ENCODE measurements at places on chromosomes 7 and 10.

DNA sequence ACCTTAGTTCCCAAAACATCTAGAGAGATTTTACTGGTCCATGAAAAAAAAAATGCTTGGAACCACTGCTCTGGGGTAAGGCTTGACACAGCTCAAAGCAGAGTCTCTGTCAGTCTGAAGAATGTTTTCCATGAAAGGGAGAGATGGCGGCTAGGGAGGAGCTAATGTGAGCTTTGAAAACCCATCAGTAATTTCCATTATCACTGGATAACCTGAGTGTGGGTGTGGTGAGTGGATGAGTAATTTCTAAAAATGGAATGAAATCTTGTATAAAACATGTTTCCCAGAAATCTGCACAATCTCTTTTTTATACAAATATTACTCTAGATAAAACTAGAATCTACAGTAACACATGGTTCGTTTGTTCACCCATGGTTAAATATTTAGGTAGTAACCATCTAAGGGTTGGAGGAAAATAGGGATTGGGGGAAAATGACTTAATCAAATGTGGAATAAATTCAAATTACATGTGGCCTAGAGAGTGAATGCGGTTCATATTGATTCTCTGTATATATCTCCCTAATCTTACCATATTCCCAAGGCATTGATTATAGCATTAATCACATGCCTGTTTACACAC, 289.4 kb downstream of the RNLS start:
- DNase-seq: no peak

DNA sequence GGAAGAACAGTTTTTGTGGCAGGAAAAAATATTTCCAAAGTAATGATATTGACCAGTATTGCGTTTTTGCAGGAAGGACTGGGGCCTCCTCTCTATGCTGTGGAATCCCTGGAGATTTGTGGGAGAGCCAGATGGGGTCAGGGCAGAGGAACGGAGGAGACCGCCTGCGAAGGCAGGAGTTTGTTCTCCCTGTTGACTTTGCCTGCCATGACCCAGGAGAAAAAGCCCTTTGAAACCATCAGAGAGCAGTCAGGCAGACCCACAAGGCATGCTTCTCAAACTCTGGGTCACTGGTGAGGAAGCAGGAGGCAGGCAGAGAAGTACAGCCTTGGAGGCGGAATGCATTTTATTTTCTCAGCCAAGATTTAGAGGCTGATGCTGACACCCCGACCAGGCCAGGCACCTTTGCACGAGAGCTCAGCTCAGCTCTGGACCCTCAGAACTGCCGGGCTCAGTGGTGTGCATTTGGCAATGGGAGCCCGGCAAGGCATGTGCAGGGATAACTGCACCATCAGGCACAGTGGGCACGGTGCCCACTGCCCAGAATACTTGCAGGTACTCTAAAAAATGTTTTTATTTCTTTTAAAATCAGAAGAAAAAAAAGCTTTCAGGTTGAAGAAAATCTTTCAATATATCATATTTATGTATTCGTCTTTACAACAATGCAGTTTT, 410.4 kb downstream of the RPS24 start:
- no peak for DNase-seq

DNA sequence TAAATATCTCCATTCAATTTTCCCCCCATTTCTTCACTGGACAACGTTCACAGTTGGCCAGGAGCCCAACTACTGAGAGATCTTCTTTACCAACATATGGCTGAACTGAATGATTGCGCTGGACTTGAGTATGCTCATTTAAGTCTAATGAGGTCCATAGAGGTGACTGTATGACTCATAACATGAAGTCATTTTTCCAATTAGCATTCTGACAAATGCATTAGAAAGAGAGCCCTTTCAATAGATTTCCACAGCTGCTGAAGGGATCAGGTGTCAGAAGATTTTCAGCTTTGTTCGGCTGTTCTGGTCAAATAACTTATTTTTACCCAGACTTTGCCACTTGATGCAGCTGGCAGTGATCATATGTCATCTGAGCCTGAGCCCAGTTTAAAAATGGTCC, 438.0 kb downstream of the ETV1 start:
- no peak for DNase-seq

GRCh38 chr10:90378524-90379076, 479.2 kb downstream of the HTR7 start:
- no peak for DNase-seq

GRCh38 chr7:7166318-7166717, 16.0 kb upstream of the C1GALT1 start:
- DNase-seq: no peak

DNA sequence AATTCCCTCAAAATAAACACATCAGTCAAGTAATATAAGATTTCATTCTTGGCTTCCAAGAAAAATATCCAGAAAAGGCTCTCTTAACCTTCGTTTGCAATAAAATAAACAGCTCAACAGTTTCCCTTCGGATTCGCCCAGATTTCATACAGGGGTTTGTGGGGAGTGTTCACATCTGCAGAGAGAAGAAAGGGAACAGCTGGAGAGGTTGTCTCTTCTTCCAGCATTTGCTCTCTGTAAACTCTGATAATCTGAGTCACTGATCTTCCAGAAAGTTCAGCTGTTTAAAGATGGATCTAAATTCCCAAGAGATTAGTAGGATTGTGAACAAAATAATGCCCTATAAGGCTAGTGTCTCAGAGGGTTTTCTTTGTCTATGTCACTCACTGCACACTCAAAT, 277.9 kb downstream of the HPSE2 start:
- DNase-seq: peak; percentile 79

- peak; percentile 47 for DNase-seq
These were observed 22.0 kb downstream of the CRPPA start for GRCh38 chr7:16399265-16399831.

- no peak for DNase-seq
These were observed 68.2 kb downstream of the SLC13A1 start for GRCh38 chr7:123131556-123131955.

DNA sequence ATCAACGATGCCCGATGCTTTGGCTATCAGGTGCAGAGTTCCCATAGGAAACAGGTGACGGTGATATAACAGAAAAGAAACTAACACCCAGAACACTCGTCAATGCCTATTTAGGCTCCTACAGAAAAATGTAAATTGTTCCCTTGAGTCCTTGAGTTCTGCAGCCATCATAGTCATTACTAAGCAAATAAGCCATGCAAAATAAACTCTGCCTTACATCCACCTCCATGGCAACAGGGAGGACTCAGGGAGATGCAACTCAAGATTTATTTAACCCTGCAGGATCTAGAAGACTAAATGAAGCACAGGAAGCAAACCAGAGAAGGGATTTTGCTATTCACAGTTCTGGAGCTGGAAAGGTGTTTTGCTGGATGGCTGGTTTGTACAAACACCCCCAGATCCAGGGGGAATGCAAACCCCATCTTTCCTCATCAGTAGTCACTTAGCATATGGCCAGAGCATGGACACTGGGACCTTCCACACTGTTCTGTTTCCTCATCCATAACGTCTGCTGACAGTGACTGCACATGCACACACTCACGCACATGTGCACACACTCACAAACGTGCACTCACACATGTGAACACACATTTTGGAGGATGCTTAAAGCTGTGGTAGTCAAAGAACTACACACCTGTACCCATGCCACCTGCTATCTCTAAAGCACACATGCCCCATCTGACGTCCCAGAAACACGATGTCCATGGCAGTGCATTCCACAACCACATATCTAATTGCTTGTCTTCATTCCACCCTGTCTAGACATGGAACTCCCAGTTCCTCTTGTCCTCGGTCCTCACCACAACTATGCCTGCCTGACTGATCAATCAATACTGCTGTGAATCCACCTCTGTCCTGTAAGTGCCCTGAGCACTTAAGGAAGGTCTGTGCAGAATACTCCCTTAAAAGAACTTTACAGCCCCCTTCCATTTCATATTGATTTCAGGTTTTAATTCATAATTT, 178.2 kb downstream of the COBL start:
- no peak for DNase-seq

- DNase-seq: no peak
These were observed 182.8 kb downstream of the RTKN2 start for GRCh38 chr10:62085821-62086220.

- DNase-seq: no peak
These were observed 61.8 kb downstream of the PYROXD2 start for GRCh38 chr10:98353170-98353569.

DNA sequence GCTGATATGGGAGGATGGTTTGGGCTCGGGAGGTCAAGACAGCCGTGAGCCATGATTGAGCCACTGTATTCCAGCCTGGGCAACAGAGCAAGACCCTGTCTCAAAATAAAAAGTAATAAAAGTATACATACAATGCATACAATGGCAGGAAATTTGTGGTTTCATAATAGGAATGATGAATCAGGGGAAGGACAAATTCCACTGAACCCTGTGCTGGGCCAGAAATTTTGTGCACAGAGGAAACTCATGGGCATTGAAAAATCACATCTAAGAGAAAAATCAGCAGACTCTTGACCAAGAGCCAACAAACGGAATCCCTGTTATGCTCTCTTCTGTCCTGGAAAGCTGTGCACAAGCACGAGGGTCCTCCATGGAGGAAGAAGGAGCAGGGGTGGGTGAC, 35.1 kb downstream of the SEM1 start:
- no peak for DNase-seq

DNA sequence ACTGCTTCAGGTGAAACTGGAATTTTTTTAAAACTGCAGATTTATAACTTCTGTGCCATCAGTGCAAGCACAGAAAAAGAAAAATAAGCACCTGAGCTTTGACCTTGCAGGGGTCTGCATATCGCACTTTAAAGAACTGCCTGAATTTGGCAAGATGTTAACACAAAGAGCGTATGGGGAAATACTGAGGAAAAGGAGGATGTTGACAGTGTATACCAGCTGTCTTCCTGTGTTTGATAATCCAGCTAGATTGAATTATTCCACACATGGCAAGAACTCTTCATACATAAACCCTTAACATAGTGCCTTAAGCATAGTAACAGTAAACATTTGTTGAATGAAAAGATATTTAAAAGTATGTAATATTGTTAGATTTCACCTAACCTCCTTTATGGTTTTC, 30.0 kb downstream of the SMC3 start:
- no peak for DNase-seq

DNA sequence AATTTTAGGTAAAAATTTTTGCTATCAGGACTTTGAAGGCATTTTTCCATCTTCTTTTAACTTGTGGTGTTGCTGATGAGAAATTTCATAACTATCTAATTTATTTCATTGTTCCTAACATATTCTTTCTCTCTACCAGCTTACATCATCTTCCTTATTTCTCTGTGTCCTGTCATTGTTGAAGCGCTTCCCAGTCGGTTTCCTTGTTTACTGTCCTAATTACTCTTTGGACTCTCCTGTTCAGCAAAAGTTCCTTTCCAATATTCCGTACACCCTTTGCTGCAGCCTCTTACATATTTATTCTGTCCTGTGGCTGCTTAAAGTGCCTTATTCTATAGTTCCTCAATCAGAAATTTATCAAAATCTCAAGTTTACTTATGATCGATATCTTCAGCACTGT, 609.0 kb upstream of the FZD8 start:
- DNase-seq: no peak

GRCh38 chr7:6286486-6286885, 14.1 kb upstream of the CYTH3 start:
- DNase-seq: no peak

GRCh38 chr10:35000936-35001335, 89.2 kb downstream of the CUL2 start:
- DNase-seq: peak; percentile 52

DNA sequence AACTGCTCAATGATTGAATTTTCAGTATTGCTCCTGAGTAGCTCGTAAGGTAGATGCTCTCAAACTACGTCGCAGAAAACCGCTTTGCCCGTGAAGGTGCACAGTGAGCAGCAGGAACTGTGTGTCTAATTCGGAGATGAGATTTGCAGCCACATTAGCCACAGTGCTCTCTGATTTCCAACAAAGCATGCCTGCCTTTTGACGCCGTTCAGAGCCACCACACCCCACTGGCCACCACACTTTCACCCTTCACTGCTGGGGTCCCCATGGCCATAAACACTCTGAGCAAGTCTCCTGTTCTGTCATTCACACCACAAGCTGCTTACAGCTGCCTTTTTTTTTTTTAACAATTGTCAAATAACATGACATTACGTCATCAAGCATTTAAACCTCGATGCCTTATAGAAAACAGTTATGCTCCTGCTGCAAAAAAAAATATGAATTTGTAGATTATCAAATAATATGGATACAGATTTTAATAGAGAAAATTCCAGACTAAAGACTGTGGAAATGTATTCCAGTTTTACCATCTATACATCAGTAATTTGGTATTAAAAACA, 578.8 kb upstream of the PFKP start:
- DNase-seq: no peak

GRCh38 chr10:129690248-129691070, 223.4 kb downstream of the MGMT start:
- no peak for DNase-seq

DNA sequence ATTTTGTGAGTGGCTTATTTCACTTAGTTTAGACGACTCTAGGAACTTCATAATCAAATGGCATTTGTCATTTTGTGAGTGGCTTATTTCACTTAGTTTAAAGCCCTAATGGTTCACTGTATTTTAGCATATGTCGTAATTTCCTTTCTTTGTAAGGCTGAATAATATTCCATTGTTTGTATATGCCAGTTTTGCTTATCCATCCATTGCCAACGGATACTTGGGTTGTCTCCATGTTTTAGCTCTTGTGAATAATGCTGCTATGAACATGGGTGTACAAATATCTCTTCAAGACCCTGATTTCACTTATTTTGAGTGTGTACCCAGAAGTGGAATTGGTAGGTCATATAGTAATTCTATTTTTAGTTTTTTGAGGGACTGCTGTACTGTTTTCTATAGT, 31.8 kb downstream of the DOCK1 start:
- DNase-seq: no peak

Data from fibroblast of villous mesenchyme (primary cell).